ENCODE measurements at places on chromosomes 1 and 21.

DNA sequence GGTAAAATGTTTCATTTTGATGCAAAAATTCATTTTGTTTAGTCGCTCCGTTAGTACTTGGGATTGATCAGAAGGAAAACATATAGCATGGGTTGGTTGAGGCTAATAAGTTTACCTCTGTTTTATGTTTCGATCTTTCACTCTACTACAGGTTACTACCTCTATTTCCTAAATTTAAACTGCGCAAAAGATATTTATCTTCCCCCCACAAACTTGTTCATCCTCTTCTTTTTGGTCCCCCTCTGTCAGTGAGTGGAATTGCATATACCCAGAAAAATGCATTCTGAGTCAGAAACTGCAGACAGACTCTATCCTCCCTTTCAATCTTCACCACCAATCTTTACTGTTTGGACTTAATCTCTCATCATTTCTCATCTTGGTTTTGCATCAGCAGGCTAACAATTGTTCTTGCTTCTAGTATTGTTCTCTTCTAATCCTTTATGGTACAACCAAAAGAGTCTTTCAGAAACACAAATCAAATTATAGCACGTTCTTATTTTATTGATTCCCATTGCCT, 316.0 kb upstream of the ADGRL4 start:
- DNase-seq, result no peak

DNA sequence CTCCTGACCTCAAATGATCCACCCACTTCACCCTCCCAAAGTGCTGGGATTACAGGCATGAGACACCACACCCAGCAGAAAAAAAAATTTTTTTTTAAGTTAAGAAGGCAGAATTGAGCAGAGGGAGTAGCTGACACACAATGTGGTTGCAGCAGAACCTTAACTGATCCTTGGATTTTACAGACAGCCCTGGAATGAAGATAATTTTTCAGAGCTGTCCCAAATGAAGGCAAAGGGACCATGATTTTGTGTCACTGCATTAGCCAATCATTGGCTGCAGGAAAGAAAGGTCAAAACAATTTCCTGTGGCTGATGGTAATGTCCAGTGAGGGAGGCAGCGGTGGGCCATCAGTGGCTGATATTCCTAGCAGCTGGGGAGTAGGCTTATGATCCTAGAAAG, 19.3 kb upstream of the AQP10 start:
- no peak for DNase-seq

- DNase-seq, result no peak
These were observed 574.7 kb upstream of the ZP4 start for GRCh38 chr1:238465449-238465848.

GRCh38 chr1:22319608-22320007, 132.0 kb upstream of the ZBTB40 start:
- DNase-seq, result no peak

- no peak for DNase-seq
These were observed 492.3 kb downstream of the MRPL39 start for GRCh38 chr21:25115021-25115420.
